ENCODE measurements at places on chromosomes 5 and 9. TPM values are rescaled to one million over a fixed set of nuclear protein-coding genes. Genes with fewer than 3 reads are reported as not detected.

DNA sequence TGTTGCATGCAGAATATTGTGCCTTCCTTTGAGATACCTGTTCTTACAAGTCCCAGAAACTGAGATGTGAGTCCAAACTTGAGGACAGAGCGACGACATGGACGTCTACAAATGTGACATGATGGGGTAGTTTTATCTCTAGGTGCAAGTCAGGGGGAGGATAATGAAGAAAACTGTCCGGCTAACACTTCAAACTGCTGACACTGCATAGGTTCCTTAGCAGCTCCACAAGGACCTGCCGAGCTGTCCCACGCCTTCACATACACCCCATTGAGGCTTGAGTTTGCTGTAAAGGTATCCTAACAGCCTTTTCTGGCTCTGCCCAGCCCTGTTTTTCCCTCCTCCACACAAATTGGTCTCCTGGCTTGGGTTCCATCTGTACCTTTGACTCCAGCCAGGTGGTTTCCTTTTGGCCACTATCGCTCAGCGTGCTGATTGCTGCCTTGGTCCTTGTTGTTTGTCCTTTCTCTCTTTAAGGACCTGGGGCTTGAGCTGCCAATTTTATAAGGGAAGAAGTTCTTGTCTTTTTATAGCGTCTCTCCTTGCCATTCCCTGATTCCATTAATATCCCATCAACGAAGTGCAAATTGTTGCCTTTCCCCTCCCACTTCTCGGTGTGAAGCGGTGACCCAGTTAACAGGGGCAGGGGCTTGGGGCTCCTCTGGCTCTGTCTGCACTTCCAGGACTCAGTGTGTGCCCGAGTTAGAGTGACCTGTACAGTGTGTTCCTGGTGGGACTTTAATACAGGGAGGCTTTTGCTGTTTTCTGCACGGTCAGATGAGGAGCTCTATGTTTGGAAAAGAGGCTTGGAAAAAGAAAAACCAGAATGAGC, 100.3 kb downstream of the PCSK1 start:
- no peak for DNase-seq
- no peak overlapping the region for H3K4me3 ChIP-seq
- H3K27ac ChIP-seq: peak overlapping the region; percentile 14
- H3K27me3 ChIP-seq: no peaks in the 10 kb centered on the region
- H3K4me1 ChIP-seq: peaks cover 12% of the 10 kb centered on the region
- H3K36me3 ChIP-seq: no peaks in the 10 kb centered on the region

- no peak for DNase-seq
- no peaks in the 10 kb centered on the region for H3K4me1 ChIP-seq
- H3K36me3 ChIP-seq: no peaks in the 10 kb centered on the region
- no peak overlapping the region for H3K4me3 ChIP-seq
- no peaks in the 10 kb centered on the region for H3K27me3 ChIP-seq
- no peak overlapping the region for H3K27ac ChIP-seq
These were observed 95.8 kb upstream of the ADAMTS16 start for GRCh38 chr5:5044247-5044840.

The FOXD4L4 gene
- 0.16 TPM for polyA plus RNA-seq

The SNX30 gene
- polyA plus RNA-seq: 6.4 TPM

The PCDHGA4 gene
- 0.24 TPM for polyA plus RNA-seq

Data from hepatocyte (in vitro differentiated cells).